CD4-positive, alpha-beta T cell (primary cell): ENCODE measurements at places on chromosomes 7 and 10.

GRCh38 chr7:158492367-158492764 is 95.3 kb downstream of the PTPRN2 start:
- DNase-seq = no peak

DNA sequence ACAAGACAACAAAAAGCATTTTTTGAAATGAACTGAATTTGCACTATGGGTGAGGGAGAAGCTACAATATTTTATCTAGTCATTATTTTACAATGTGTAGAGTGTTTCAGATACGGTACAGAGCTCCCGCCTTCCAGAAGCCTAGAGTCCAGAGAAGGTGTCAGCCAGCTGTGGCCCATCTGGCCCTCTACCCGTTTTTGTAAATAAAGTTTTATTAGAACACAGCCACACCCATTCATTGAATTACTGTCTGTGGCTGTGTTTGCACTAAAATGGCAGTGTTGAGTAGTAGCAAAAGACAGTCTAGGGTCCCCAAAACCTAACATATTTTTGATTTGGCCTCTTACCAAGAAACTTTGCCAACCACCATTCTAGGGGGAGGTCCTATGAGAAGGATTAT is 162.0 kb downstream of the JCAD start:
- no peak for DNase-seq

- peak; percentile 23 for DNase-seq
Measured at GRCh38 chr10:59808896-59809643, 55.8 kb upstream of the MRLN start.

DNA sequence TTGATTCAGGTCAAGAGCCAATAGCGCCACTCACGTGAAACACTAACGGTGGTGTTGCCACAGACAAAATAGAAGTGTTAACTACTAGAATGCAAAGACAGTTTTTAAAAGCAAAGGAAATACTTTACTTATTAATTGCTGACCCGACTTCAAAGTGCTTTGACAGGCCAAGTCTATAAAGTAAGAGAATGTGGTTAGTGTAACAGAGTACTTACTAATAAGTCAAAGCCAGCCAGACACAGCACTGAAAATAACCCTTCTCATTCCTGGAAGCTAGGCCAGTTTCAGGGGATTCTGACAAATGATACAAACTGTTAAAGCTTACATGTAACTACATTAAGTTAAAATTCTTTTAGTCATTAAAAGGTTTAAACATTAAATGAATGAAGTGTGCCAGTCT is 50.3 kb downstream of the ENO4 start:
- DNase-seq = no peak

DNA sequence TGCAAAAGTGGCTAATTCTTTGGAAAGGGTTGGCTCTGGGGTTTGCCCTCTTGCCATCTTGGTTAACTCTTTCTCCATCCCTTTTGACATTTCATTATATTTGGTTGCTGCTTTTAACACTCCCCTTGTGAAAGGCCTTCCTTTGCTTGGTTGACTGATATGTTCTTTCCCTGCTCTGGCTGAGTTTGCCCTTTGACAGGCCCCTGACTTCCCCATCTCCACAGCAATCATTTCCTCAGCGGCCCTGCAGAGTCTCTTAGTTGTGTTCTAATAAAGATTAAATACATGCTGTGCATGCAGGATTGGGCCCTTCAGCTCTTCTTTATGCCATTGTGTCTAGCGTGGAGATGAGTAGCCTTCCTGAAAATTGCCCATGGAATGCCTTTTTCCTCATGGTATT is 84.5 kb upstream of the CSTF2T start:
- no peak for DNase-seq

- DNase-seq = no peak
Measured at GRCh38 chr10:69359148-69359547, 57.6 kb downstream of the TACR2 start.

- DNase-seq = no peak
Measured at GRCh38 chr10:29966269-29966668, 93.1 kb downstream of the JCAD start.

DNA sequence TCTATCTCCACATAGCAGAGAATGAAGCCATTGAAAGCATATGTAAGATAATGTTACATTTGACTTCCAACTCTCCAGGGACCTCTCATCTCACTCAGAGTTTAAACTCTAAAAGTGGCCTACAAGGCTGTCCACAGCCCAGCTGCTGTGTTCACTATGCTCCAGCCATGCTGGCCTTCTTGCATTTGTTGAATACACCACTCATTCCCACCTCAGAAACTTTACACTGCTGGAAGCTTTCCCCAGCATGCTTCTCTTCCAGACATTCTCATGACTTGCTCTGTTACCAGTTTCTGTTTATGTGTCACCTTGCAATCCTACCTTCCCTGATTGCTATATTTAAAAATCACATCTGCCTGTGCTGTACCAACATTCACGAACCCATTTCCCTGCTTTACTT is 167.2 kb downstream of the WNT2 start:
- DNase-seq = no peak

- DNase-seq = peak; percentile 52
Measured at GRCh38 chr7:100694098-100694745, at the start of gene GIGYF1. TSS of gene GIGYF1 (minus strand) at chr7:100694250. CDS start at chr7:100688238, 6,012 bp downstream.

- DNase-seq = no peak
Measured at GRCh38 chr10:126126023-126126422, 229.7 kb downstream of the FANK1 start.
